Right lobe of liver (tissue), 6 donors: ENCODE measurements at places on chromosomes 7 and 10. TPM values are rescaled to one million over a fixed set of nuclear protein-coding genes. Genes with fewer than 3 reads are reported as not detected.

GRCh38 chr7:116354546-116355423 lies 144.4 kb downstream of the TES start:
- no peaks in the 10 kb centered on the region for H3K36me3 ChIP-seq
- no peak overlapping the region for H3K4me3 ChIP-seq
- H3K4me1 ChIP-seq = peaks cover 9% of the 10 kb centered on the region
- H3K27ac ChIP-seq = peak overlapping the region; percentile 69

GRCh38 chr7:92075455-92076158 lies 58.7 kb downstream of the CYP51A1 start:
- H3K27me3 ChIP-seq = no peaks in the 10 kb centered on the region
- H3K27ac ChIP-seq = no peak overlapping the region
- DNase-seq = no peak
- no peaks in the 10 kb centered on the region for H3K4me1 ChIP-seq

GRCh38 chr7:27168265-27168947 lies 3.1 kb upstream of the HOXA9 start:
- peaks cover 97% of the 10 kb centered on the region for H3K27me3 ChIP-seq
- no peak for DNase-seq
- H3K27ac ChIP-seq = no peak overlapping the region
- H3K4me3 ChIP-seq = no peak overlapping the region
- H3K36me3 ChIP-seq = no peaks in the 10 kb centered on the region

- H3K27ac ChIP-seq = no peak overlapping the region
- no peaks in the 10 kb centered on the region for H3K4me1 ChIP-seq
- DNase-seq = no peak
- no peaks in the 10 kb centered on the region for H3K36me3 ChIP-seq
- H3K27me3 ChIP-seq = no peaks in the 10 kb centered on the region
Measured at GRCh38 chr10:71581376-71581775, 138.2 kb downstream of the C10orf105 start.

DNA sequence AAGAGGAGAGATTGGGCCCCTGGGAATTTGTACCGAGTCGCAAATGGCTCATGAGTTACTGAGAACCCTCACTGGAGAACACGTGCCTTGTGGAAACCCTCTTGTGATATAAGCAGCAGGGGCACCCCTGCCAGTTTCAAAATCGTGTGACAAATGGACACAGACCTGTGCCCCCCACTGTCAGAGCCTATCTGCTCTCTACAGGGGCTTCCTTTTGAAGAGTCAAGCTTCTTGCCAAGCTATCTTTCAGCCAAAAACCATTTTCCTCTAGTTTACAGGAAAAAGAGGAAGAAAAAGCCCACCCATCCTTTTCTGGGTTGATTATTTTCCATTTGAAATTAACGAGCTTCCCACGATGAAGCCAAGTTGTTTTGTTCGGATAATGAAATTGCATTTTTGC lies 64.1 kb upstream of the MPP7 start:
- H3K36me3 ChIP-seq = no peaks in the 10 kb centered on the region
- H3K4me3 ChIP-seq = no peak overlapping the region
- H3K4me1 ChIP-seq = peaks cover 8% of the 10 kb centered on the region
- no peak overlapping the region for H3K27ac ChIP-seq
- no peaks in the 10 kb centered on the region for H3K27me3 ChIP-seq

- no peaks in the 10 kb centered on the region for H3K4me1 ChIP-seq
- H3K27ac ChIP-seq = no peak overlapping the region
- H3K36me3 ChIP-seq = no peaks in the 10 kb centered on the region
- DNase-seq = no peak
Measured at GRCh38 chr10:29784175-29784773, 149.5 kb upstream of the SVIL start.

DNA sequence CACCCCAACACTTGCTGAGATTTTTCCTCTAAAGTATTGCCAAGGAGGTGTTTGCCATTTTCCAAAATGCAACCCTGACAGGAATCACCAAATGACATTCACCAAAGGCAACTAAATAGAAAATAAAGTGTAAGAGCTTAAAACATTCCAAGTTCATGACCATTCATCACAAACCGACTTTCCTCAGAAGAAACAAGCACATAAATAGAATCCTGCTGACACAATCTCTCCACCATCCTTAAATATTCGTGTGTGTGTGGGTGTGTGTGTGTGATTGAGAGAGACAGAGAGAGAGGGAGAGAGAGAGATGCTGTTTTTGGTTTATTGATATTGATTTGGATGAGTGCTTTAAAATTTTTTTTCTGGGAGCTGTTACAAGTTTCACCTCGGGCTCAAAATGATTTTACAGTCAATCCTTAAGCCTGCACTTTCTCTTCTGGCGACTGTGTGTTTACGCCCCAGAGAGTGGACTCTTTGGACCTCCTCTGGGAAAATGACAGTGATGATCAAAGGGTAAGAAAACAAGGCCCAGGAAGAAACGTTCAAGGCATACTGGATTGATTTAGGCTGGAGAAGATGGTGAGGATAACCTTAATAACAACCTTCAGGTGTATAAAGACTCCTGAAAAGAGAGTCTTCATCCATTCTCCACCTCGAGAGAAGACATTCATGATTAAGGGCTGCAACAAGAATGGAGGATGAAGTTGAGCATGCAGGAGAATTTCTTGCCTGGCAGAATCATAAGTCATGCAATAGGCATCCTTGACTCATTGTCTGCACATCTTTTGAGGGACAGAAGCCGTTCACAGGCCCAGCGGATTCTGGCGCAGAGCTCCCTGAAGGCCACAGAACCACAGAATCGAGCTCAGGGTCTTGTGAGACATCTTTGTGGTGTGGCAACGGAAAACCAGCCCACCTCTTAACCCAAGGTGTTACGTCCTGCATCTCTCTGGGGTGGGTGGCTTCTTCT lies 104.4 kb upstream of the FGFR2 start:
- no peaks in the 10 kb centered on the region for H3K4me1 ChIP-seq
- no peak for DNase-seq
- H3K27me3 ChIP-seq = no peaks in the 10 kb centered on the region
- no peak overlapping the region for H3K4me3 ChIP-seq
- H3K36me3 ChIP-seq = no peaks in the 10 kb centered on the region

The LIPF gene
- not detected for total RNA-seq

DNA sequence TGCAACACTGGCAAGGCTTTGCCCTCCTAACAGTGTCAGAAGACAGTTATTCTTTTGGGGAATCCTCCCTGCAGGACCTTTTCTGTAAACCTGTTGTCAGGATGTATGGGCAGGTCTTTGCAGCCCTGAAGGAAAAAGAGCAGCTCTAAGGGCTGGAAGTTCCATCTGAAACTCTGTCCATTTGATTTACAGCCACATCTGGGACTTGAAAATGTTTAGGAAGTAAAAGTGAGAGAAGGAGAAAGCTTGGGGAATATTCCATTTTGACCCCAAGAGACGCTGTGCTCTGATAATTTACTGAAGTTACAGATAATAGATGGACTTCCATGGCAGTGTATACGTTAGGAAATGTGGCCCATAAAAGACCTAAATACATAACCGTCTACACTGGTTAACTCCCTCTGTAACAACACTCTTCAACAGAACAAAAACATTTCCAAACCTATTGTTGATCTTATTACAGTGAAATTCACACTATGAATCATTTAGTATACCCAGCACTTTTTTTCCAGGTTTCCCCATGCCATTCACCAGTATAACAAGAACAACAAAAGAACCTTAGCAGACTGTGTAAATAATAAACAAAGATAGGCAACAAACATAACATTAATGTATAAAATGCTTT lies 89.1 kb downstream of the KIAA1549 start:
- no peaks in the 10 kb centered on the region for H3K36me3 ChIP-seq
- no peak overlapping the region for H3K27ac ChIP-seq
- no peaks in the 10 kb centered on the region for H3K27me3 ChIP-seq
- H3K4me1 ChIP-seq = peaks cover 7% of the 10 kb centered on the region
- H3K4me3 ChIP-seq = no peak overlapping the region

The FAM237B gene
- not detected for total RNA-seq

DNA sequence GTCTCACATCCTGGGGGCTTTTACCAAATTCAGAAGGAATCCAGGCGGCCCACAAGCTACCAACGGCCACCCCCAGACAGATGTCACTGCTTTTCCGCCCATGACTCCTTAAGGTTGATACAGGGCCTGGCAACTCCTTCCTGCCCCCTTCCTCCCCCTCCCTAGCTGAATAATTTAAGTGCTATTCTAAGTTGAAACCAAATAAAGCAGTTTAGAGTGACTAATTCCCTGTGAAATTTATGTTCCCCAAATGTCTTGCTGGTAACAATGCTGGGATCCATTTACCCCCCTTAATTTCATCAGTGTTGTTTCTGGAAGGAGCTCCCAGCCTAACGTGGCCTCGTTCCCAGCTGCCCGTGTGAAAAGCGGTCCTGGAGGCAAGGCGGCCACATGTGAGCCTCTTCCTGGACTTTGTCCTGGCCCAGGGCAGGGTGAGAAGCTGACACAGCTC lies 109.6 kb downstream of the TMEM130 start:
- no peak for DNase-seq
- H3K36me3 ChIP-seq = no peaks in the 10 kb centered on the region
- H3K4me1 ChIP-seq = no peaks in the 10 kb centered on the region
- no peaks in the 10 kb centered on the region for H3K27me3 ChIP-seq
- H3K4me3 ChIP-seq = no peak overlapping the region
- H3K27ac ChIP-seq = no peak overlapping the region

DNA sequence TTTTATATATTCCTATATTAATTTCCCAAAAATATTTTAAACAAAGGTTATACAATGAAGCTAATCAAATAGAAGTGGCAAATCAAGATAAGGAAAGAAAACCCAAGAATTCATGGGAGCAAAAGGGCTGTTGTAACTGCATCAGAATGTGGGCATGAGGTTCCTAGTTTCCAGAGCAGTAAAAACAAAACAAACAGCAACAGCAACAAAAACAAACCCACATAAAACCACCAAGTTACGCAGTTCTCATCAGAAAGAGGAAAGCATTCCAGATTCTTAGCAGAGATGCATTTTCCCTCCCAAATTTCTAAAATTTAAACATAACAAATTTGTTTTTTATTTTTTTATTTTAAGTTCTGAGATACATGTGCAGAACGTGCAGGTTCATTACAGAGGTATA lies 34.8 kb upstream of the MSMB start:
- H3K36me3 ChIP-seq = no peaks in the 10 kb centered on the region
- H3K4me3 ChIP-seq = no peak overlapping the region
- no peaks in the 10 kb centered on the region for H3K4me1 ChIP-seq
- no peak overlapping the region for H3K27ac ChIP-seq
- H3K27me3 ChIP-seq = no peaks in the 10 kb centered on the region

DNA sequence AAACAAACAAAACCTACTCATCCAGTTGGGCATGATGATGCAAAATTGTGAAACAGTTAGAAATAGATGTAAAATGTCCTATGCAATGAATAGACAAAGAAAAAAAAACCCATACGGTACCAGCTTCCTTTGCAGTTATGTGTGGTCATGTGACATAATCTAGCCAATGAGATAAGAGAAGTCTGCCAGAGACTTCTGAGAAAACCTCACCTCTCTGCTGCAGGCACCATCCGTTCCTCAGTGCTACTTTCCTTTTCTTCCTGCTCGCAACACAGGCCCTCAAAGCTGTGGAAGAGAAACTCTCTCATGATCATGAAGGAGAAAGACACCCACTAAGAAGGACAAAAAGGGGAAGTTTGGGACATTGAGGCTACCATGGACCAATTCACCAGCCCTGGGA lies 76.8 kb upstream of the CARD11 start:
- no peaks in the 10 kb centered on the region for H3K4me1 ChIP-seq
- H3K36me3 ChIP-seq = no peaks in the 10 kb centered on the region
- no peak overlapping the region for H3K4me3 ChIP-seq
- DNase-seq = no peak

The SLC29A3 gene
- total RNA-seq = 5.7 TPM

The SORCS1 gene
- 0.09 TPM for total RNA-seq

DNA sequence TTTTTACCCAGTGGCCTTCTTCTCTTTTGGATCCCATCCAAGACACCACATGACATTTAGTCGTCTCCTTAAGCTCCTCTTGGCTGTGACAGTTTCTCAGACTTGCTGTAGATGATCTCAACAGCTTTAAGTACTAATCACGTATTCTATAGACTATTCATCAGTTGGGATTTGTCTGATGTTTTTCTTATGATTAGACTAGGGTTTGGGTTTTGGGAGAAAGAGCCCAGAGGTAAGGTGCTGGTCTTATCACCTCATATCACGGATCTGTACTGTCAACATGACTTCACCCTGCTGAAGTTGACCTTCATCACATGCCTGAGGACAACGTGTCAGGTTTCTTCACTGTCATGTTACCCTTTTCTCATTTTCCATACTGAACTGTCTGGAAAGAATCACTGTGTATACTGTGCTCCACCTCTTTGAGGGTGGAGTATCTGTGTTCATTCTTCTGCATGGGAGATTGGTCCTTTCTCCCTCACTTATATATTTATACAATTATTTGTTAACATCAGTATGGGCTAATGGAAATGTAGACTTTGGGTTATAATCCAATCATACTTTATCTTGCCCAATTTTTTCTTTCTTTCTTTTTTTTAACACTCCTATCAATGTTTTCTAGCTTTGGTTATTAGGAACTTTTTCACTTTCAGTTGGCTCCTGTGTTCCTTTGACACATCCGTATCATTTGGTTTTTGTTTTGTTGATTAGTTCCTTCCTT lies 6.4 kb upstream of the HKDC1 start:
- no peak overlapping the region for H3K4me3 ChIP-seq
- no peaks in the 10 kb centered on the region for H3K27me3 ChIP-seq
- H3K27ac ChIP-seq = no peak overlapping the region
- H3K36me3 ChIP-seq = peaks cover 3% of the 10 kb centered on the region
- no peaks in the 10 kb centered on the region for H3K4me1 ChIP-seq

The C1QL3 gene
- total RNA-seq = not detected

- no peaks in the 10 kb centered on the region for H3K36me3 ChIP-seq
- no peak overlapping the region for H3K27ac ChIP-seq
- no peak overlapping the region for H3K4me3 ChIP-seq
- no peak for DNase-seq
- H3K27me3 ChIP-seq = no peaks in the 10 kb centered on the region
Measured at GRCh38 chr7:121341933-121342332, 13.1 kb downstream of the WNT16 start.

GRCh38 chr10:68132391-68132790 lies 23.1 kb downstream of the MYPN start:
- H3K27me3 ChIP-seq = no peaks in the 10 kb centered on the region
- H3K4me3 ChIP-seq = no peak overlapping the region
- no peak for DNase-seq
- H3K27ac ChIP-seq = no peak overlapping the region
- H3K36me3 ChIP-seq = no peaks in the 10 kb centered on the region

GRCh38 chr10:132548106-132548823 lies 10.7 kb downstream of the INPP5A start:
- H3K4me3 ChIP-seq = no peak overlapping the region
- no peaks in the 10 kb centered on the region for H3K27me3 ChIP-seq
- no peak overlapping the region for H3K27ac ChIP-seq

GRCh38 chr7:45183711-45184210 lies 26.2 kb downstream of the RAMP3 start:
- no peak overlapping the region for H3K4me3 ChIP-seq
- H3K27me3 ChIP-seq = no peaks in the 10 kb centered on the region
- H3K4me1 ChIP-seq = no peaks in the 10 kb centered on the region
- peak; percentile 30 for DNase-seq

The ZPBP gene
- total RNA-seq = not detected

The ANKRD61 gene
- total RNA-seq = not detected

- H3K27me3 ChIP-seq = no peaks in the 10 kb centered on the region
- DNase-seq = no peak
- H3K4me3 ChIP-seq = no peak overlapping the region
- H3K36me3 ChIP-seq = no peaks in the 10 kb centered on the region
- no peaks in the 10 kb centered on the region for H3K4me1 ChIP-seq
Measured at GRCh38 chr7:29139796-29140195, 6.5 kb downstream of the CPVL start.
